ENCODE measurements at places on chromosomes 13 and 19.
A peak's percentile ranks its signal among the peaks of the same experiment; 100 is the strongest.

DNA sequence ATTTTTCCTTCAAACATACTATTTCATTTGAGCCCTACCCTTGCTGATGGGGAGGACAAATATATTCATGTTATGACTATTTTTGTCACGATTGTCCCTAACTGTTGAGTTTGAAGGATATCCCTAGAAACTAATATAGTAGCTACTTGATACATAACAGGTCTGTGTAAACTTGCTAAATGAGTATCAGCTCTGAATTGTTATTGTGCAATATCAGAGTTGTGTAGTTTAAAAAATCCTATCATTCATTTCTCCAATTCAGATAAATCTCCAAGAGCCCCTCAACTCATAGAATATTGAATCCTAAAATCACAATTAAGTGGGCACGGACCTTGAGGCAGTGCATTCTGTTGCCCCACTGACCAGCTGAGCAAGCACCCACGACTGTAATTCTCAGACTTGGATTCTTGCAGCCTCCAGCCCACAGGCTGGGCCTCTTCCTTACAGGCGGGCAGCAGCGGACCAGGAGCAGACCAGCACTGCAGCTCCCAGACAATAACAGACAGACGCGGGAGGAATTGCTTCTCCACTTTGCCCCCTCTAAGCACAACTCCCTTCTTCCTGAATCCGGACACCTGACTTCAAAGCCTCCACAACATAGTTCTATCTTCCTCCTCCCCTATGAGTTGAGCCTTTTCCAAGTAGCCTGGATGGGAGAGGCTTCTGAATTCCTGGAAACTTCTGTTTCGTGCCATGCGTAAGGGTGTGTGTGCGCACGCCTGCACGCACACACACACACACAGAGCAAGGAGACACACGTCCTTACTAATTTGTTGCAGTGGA lies 337.6 kb upstream of the ARGLU1 start:
- no peak for DNase-seq

DNA sequence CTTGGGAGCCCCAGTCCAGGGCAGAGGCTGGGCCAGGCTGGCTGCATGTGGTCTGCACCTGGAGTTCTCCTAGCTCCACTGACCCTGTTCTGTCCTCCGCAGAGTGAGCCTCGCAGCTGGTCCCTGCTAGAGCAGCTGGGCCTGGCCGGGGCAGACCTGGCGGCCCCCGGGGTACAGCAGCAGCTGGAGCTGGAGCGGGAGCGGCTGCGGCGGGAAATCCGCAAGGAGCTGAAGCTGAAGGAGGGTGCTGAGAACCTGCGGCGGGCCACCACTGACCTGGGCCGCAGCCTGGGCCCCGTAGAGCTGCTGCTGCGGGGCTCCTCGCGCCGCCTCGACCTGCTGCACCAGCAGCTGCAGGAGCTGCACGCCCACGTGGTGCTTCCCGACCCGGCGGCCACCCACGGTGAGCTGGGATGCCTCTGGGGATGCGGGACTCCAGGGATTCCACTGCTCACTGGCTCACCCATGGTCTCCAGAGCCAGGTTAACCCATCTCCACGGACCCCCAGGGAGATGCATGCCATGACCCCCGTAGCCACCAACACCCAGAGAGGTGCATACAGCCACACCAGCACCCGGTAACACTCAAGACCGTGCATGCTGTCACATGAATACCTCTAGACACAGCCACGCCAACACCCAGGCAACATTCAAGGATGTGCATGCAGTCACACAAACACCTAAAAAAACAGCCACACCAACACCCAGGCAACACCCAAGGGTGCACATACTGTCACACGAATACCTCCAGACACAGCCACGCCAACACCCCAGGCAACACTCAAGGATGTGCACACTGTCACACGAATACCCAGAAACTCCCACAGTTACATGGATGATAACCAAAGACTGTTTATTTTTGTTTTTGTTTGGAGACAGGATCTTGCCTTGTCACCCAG lies 8.2 kb downstream of the PKN1 start:
- DNase-seq, result no peak

DNA sequence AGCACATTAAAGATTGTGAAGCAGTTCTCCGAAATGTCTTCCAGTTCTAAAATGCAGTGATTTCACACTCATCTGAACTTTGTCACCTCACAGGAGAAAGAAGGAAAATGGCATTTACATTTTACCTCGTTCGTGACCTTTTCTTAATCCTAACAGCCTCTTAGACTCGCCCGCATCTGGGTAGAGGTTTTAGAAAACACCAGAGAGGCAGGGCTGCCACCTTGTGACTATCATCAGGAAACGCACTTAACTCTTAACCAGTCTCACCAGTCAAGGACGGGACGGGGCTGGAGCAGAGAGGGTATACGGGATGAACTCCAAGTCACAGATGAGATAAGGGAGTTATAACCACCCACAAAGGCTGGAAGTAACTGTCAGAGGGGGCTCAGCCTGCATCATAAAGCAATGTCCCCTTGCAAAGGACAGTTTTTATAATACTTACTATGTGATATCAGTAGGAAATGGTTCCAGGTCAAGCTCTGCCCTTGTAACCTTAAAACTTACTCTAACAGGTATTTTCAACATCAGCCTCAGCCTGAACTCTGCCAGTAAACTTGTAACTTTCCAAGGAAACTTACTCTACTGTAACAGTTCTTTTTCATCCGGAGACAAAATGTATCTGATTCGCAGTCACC lies 8.6 kb upstream of the CEACAM6 start:
- peak; percentile 49 for DNase-seq

GRCh38 chr19:47270408-47270807 lies 4.3 kb upstream of the INAFM1 start:
- DNase-seq, result no peak

DNA sequence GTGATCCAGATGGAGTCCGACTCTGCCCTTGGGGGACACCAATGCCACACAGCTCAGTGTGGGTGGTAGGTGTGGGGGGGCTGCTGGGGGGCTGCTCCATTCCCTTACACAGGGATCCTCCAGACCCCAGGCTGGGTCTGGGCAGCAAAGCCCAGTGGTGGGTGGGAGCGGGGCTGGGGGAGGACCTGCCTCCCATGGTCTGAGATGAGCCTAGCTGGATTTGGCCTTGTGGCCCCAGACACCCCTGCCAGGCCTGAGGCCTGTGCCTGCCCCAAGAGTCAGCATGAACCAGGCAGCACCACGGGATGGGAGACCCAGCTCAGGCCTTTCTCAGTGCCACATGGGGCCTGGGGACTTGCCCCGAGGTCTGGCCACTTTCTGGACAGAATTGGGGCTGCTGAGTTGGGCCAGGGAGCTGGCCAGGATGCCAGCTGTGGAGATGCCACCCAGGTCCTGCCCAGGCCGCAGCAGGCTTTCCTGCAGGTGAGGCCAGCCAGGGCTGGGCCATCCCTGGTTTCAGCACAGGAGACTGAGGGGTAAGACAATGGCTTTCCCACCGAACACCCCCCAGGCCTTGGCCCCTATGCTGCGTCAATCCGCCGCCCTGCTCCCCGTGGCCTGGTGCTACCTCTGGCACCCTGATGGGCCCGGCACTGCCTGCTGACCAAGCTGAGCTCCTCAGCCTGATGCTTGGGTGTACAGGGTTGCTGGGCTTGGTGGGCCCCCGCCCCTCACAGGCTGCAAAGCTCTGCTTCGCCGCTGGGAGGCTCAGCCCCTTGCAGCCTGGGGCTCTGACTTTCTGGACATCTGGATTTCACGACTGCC lies 24.2 kb downstream of the CEBPG start:
- DNase-seq, result no peak

DNA sequence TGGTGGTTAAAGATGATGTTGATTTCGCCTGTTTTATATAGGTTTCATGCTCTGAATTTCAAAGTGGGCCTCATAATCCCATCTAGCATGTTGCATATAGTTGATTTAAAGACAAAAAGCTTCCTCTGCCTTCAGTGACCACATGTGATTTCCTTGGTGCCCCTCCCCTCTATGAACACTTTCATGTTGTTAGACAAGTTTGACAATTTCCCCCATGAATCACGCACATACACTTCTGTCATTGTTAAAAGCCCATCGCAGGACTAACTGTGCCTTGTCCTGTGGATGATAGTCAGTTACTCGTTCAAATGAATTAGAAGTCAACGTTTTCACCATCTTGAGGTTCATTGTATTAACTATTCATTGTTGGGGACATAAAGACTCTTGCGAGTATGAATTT lies 6.7 kb downstream of the TNFSF11 start:
- DNase-seq, result no peak

DNA sequence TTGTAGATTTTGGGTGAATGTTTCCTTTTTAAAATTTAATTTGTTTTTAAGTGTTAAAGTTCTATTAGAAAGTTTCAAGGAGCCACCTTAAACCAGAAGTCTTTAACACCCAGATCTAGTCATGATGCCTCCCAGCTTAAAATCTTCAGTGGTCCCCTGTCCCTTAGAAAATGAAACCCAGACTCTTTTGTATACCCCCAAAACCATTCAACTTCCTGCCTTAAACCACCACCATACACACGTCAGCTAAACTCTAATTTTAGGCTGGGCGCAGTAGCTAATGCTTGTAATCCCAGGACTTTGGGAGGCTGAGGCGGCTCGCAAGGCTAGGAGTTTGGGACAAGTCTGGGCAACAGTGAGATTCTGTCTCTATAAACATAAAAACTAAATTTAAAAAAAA lies 37.9 kb downstream of the N4BP2L1 start:
- peak; percentile 47 for DNase-seq

GRCh38 chr13:24351423-24351822 lies 42.0 kb downstream of the C1QTNF9 start:
- no peak for DNase-seq

DNA sequence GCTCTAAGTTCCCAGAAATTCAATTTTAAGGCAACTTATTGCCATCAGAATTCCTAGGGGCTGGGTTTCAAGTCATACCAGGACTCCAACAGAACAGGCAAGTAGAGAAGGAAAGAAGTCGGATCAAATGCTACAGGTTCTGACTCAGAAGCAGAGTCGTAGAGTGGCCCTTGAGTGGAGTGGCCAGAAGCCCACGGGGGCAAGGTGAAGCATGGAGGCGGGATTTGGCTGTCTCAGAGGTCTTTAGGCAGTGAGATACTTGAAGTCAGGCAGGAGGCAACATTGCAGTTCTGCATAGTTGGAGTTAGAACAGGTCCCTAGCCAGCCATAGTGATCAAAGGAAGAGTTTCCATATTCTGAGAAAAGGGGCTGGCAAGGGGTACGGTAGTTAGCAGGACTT lies 111.6 kb downstream of the NHLRC3 start:
- no peak for DNase-seq

DNA sequence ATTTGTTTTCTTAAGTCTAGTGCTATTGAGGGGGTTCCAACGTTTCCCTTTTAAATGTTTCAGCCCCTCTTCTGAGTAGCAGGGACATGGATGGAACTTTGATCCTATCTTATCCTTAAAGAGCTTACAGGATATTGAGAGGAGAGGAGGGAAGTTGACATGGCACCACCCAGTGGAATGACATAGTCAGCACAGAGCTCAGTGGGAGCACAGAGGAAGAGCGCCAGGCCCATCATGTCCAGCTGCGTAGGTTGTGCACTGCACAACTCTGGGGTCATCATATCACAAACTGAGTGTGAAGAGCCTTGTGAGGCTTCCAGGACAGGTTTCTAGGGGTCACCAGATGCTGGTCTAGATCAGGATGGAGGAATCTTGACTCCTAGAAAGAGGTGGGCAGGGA lies 4.6 kb upstream of the CDC42EP5 start:
- DNase-seq, result no peak
